ENCODE measurements at places on chromosomes 5 and 9.
A peak's percentile ranks its signal among the peaks of the same experiment; 100 is the strongest.

- DNase-seq: no peak
These were observed 58.8 kb upstream of the MINAR2 start for GRCh38 chr5:129689045-129689444.

- DNase-seq: no peak
These were observed 62.6 kb downstream of the PPARGC1B start for GRCh38 chr5:149792540-149793255.

GRCh38 chr5:96936431-96937320 lies 796 bp downstream of the LNPEP start:
- peak; percentile 69 for DNase-seq

DNA sequence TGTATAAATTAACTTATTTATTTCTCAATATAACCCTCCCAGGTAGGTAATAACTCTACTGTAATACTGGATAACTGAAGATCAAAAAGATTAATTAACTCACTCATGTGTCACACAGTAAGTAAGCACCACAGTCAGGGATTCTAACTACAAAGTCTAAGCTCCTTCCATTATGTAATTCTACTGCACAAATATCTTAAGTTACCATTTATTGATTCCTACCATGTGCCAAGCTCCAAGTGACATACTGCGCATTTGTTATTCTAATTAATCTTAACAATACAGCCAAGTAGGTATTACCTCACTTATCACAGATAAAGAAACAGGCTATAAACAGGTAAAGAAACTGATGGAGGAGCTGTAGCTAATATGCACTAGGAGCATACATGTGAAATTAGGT lies 58.3 kb downstream of the RANBP6 start:
- DNase-seq: no peak

GRCh38 chr5:169300468-169301385 lies at the start of gene SLIT3:
Gene SLIT3, minus strand, starts transcription at chr5:169301139. Its CDS starts 430 bp downstream, at chr5:169300709.
- no peak for DNase-seq

DNA sequence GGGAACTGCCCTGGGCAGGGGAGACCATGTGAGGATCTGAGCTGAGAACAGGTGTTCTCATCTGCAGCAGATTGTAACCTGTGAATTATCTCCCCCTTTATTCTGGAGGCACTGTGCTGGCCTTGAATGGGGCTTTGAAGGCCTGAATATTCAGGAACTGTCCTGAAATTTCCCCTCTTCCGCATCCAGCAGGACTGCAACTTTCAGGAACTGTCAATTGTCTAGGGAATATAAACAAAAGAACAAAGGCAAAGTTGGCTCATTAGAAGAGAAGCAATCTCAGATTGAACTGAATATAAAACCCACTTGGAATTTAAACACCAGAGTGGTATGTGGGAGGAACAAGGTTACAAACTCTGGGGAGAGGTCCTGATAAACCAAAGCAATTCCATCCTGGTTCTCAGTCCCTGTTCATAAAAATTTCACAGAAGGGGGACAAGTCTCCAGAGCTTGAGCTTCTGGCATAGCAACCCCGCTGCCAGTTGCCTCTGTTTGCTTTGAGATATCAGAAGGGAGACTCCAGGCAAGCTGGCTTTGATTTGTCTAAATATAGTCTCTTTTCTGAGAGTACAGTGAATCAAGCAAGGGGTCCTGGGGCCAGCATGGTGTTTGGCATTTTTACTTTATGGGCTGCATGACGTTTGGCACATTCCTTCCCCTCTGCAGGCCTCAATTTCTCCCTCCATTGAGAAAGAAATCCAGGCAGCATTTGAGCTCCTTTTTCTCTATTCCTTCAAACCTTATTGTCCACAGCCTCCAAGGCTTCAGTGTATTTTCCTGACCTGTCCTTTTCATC lies 47.5 kb downstream of the ADRB2 start:
- DNase-seq: no peak

- no peak for DNase-seq
These were observed 94.5 kb downstream of the PLPP1 start for GRCh38 chr5:55440188-55440646.

DNA sequence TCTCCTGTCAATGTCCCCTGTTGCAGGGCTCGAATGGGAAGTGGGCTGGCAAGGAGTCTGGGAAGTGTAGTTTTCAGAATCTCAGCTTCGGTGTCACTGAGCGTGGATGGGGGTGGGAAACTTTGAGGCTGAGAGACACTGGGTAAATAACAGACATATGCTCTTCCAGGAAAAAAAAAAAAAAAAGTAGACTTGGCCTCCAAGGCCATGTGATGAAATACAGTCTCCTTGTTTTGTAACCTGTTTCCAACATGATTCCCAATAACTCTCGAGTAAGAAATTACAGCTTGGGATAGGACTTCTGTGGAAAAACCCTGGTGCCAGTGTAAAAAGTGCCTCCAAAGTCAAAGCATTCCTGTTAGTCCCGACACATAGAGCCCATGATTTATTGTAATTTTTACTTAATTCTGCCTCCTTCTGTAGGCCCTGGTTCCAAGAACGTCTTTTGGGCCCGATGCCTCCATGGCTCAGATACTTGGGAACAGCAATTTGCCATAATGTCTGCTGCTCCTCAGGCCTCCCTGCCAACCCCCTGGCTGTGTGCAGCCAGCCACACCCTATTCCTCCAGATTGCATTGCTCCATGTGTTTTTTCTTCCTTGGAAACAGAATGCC lies 119.5 kb upstream of the TNC start:
- DNase-seq: no peak

DNA sequence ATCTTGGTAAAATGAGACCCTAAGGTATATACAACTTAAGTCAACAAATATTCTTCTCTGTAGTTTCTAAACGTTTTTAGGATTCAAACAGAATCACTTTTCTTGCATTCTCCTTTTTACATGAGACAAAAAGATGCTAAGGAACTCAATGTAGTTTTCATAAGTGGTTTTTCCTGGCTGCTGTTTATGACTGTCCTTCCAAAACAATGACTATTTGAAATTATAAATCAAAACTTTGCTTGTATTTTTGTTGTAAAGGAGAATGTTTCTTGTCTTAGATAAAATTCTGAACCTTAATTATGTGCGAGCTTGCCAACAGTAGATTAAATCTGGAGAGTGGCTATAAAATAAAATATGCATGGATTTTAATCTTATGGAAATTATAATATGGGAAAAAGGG lies 53.8 kb downstream of the GRIN3A start:
- no peak for DNase-seq

DNA sequence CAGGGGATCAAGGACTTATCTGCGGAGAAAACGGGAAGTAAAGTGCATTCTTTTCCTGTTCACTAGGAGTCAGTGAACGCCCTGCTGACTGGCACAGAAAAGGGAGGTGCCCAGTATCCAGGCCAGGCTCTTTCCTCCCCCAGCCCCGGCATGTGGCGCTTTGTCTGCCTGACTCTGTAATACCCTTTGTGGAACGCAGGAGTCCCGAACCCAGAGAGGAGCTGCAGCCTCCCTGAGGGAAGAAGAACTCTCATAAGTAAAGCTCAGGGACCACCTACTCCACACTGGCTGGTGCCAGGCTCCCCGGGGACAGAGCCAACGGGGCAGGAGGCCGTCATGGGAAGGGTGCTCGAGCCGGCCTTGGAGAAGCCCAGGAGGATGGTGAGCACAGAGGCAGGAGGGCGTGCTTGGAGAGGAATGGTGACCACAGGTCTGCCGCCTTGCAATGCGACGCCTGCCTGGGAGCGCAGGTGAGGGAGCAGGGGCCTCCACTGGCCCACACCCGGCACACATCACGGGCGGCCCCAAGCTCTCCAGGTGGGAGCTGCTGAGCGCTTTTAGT lies 31.5 kb downstream of the VAV2 start:
- no peak for DNase-seq

GRCh38 chr5:71891856-71892255 lies 172.8 kb downstream of the CARTPT start:
- DNase-seq: no peak

DNA sequence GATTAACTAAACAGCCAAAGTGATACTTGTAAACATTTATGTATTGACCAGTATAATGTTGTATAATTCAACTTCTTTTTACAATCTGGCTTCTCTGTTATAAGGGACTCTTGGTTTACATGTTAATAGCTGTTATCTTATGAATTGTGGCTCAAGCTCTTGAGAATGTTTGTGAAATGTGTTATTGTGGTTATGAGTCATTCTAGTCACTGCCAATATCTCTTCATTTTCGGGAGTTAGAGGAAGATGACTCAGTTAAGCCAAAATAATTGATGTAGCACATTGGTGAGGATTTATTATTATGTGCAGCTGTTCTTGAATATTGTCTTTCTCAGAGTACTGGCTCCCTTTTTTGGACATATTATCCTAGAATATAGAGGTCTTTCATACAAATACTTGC lies 655.2 kb upstream of the RIOK2 start:
- no peak for DNase-seq

DNA sequence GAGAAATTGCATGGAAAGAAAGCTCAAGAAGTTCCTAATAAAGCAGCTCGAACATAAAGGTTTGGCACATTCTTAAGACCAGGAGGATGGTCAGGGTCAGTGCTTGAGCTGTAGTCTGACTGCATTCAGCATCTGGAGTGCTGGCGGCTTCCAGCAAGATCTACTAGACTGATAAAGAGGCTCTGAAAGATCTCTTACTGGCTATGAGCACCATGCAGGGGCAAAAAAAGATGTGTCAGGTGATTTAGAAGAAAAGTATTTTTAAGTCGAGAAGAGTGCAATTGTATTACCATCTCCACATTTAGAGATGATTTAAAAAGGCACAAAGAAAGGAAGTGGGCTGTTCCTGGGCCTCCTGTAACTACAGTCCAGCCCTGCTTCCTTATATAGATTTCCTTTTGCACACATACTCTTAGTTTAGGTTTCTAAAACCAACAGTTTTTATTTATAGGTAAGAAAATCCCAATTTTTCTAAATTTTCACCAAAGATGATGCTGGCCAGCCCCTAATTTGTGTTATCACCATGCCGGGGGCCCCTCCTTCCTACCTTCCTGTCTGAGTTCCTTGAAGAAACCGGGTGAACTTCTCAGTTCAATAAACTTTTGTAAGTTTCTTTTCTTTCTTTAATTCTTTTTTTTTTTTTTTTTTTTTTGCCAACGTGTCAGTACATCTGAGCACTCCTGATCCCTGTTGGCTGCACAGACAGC lies 65.9 kb upstream of the PLPP1 start:
- no peak for DNase-seq

DNA sequence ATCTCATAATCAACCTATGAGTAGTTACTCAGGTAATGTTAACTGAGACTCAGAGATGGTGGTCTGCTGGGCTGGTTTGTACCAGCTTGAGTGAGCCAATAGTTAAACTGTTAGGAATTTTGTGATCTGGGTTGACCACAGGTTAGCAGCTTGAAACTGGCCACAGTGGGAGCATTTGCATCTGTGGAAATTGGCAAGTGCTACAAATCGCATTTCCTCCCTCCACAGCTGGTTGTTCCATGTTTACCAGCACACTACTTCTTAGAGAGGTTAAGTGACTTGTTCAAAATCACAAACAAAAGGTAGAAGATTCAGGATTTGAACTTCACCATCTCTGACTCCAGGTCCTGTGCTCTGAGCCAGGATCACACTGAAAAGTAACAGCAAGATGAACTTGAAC lies 446.9 kb upstream of the CLINT1 start:
- DNase-seq: no peak

GRCh38 chr5:177537389-177538361 lies 16.7 kb downstream of the FAM193B start:
- DNase-seq: no peak

All from stimulated activated CD8-positive, alpha-beta memory T cell treated with anti-CD3 and anti-CD28 coated beads, Interleukin-4, amount 100 ng/mL, for 48 hours (primary cell).